ENCODE measurements at places on chromosomes 7 and 10.

GRCh38 chr7:87885018-87885417, 8.7 kb downstream of the DBF4 start:
- no peak for DNase-seq

DNA sequence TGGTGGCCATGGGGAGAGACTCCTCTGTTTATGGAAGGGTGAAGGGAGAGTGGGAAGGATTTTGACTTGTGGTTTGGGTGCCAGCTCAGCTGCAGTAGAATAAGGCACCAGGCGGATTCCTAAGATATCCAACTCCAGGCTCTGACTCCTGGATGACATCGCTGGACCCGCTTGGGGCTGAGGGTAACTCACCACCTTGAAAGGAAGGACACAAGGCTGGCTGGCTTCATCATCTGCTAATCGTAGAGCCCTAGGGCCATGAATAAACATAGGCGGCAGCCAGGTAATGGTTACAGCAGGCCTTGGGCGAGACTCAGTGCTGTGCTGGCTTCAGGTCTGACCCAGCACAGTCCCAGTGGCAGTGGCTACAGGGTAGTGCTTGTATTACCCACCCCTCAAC, 16.7 kb upstream of the LIPK start:
- DNase-seq: no peak

- DNase-seq: no peak
Measured at GRCh38 chr7:84904561-84904960, 282.3 kb downstream of the SEMA3D start.

- DNase-seq: no peak
Measured at GRCh38 chr7:8913682-8914081, 480.3 kb downstream of the NXPH1 start.

GRCh38 chr7:104352736-104353135, 24.3 kb downstream of the LHFPL3 start:
- no peak for DNase-seq

DNA sequence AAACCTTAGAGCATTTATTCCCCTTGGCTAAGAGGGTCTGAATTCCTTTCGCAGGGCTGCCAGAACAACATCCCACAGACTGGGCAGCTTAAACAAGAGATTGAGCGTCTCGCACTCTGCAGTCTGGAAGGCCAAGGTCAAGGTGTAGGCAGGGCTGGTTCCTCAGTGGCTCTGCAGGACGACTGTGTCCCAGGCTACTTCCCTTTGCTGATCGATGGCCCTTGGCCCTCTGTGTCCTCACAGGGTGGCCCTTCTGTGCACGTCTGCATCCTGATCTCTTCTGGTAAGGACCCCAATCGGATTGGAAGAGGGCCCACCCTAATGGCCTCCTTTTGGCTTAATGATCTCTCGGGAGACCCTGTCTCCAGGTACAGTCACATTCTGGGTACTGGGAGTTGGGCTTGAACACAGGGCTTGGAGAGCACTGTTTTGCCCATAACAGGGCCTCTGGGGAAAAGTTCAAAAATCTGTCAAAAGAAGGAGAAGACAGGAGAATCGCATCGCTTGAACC, 35.1 kb upstream of the DNAJB6 start:
- no peak for DNase-seq

GRCh38 chr7:134854816-134855215, 75.4 kb downstream of the CALD1 start:
- no peak for DNase-seq

- no peak for DNase-seq
Measured at GRCh38 chr7:23341846-23342598, 42.9 kb downstream of the MALSU1 start.

DNA sequence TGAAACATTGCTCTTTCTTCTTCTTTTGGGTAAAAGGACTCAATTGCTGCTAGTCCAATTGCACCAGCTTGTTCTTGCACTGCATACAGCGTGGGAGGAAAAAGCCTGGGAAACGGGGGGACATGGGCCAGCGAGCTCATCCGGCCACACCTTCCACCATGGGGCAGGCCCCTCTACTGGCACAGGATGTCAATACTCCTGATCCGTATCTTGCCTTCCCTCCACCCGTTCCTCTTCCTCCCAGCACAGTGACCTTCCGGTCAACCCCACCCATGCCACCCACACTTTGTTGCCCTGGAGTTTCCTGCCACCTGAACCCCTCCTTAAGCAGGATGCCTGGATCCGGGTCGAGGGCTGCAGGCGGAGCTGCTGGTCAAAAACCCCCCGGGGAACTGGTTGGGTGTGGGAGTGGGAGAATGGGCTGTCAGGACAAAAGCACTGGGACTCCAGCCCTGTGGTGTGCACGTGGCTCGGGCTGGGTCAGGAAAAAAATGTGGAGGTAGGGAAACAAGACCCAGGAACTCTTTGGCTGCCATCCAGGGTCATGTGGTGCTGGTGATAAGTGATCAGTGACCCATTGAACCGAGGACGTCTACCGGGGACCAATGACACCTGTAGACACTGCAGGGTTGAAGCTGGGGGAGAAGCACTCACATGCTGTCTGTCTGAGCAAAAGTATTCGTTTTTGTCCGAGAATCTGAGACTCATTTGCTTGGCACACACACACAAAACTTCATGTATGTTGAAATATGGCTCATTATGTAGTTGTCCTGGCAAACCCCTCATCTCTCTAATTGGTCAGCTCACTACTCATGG, 8.1 kb downstream of the IL2RA start:
- DNase-seq: no peak

DNA sequence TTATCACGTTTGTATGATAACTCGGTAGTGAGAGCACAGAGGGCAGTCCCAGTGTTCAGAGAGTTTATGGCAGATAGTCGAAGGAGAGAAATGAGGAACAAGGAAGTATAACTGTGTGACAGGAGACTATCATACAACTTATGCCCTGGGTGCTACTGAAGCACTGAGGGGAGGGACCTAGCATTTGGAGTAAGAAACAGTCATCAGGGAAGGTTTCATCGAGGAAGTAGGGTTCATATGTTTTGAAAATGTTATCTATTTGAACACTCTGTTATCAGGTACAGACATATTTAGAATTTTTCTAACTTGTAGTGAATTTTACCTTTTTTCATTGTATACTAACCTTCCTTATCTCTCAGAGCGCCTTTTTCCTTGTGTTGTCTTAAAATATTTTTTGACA, 1214.4 kb upstream of the C7orf33 start:
- no peak for DNase-seq

- DNase-seq: peak; percentile 24
Measured at GRCh38 chr7:35185908-35186731, 67.8 kb downstream of the TBX20 start.

GRCh38 chr7:3867863-3868262, 566.8 kb downstream of the SDK1 start:
- DNase-seq: no peak

DNA sequence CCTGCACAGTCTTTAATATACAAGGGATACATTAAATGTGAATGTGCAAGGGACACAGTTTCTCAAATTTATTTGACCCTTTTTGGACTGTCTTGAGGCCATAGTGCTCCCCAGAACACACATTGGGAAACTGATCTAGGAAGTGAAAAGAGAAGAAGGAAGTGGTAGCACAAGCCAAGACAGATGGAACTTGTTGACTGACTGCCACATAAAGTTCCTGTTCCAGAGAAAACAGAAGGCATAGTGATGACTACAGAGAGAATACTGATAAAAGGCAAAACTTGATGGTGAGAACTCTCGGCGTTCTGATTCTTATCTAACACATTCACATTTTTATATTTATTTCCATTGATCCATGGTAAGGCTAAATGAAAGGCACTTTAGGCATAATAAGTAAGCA, 1216.4 kb downstream of the CNTNAP2 start:
- DNase-seq: no peak

DNA sequence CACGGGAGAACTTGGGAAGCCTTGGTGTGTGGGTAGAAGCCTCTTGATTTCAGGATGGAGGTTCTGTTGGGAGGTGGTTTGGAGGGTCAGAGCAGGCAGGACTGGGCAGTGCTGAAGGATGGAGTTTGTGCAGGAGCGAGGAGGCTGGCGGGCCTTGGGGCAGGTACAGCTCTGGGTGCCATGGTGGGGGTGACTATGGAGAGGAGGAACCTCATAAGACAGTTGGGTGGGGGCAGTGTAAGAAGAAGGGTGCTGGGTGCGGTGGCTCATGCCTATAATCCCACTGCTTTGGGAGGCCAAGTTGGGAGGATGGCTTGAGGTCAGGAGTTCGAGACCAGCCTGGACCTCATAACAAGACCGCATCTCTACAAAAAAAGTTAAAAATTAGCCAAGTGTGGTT, 54.7 kb upstream of the GTF2IRD1 start:
- no peak for DNase-seq

GRCh38 chr10:4776234-4776638, 49.8 kb upstream of the AKR1E2 start:
- no peak for DNase-seq

GRCh38 chr7:102117743-102118142, 168.9 kb upstream of the SH2B2 start:
- no peak for DNase-seq

GRCh38 chr10:65341323-65341925, 1584.4 kb upstream of the LRRTM3 start:
- DNase-seq: no peak

GRCh38 chr10:6045314-6045848, 16.8 kb downstream of the IL2RA start:
- DNase-seq: no peak

GRCh38 chr10:10526846-10527245, 490.8 kb upstream of the CELF2 start:
- no peak for DNase-seq

DNA sequence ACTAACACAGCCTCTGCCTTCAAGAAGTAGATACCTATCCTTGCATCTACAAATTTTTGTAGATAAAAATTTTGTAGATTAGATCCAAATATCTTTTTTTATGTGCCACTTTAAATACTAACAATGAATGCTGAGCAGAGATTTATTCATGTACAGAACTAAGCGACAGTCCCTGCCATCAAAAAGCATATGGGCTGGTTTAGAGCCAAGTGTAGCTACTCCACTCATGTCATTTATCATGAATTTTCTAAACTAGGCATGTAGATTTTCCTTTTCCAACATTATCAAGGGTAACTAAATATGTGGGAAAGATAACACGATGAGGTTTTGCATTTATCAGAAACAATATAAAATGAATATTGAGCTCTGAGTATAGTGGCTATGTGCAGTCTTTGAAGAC, 857.5 kb downstream of the XPNPEP1 start:
- no peak for DNase-seq

- DNase-seq: no peak
Measured at GRCh38 chr10:644943-645334, 44.5 kb downstream of the DIP2C start.

DNA sequence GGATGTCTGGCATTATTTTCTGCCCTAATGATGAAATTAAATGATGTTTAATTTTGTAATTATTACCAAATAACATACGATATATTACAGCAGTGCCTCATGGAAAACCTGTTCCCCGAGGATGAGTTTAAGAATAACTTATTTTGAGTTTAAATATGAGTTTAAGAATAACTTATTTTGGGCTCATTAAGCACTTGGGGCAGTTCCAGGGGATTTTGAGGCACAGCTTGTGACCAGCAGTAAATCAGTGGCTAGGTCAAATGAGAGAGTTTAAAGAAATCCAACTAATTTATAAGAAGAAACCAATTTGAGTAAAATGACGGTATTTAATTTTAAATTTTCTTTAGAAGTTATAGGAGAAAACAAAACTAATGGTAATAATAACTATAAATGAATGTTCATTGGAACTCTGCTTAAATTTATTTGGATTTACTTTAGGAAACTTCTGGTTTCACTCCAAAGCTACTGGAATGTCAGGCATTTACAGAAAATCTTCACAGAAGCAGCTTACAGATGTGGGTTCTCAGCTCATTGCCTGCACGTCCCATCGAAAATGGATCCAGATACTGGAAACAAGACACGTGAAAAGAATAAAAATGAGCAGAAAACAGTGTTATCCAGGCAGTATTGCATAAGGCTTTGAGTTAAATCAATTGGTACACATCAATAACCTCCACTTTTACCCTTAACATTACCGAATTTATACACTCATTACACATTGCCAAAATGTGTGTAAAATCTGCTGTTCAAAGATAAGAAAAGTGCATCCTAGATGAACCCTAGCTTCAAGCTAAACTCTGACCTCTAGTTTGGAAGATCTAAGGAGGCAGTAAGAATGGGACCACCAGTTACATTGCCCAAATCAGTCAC, 784.5 kb upstream of the IGFBP3 start:
- no peak for DNase-seq

DNA sequence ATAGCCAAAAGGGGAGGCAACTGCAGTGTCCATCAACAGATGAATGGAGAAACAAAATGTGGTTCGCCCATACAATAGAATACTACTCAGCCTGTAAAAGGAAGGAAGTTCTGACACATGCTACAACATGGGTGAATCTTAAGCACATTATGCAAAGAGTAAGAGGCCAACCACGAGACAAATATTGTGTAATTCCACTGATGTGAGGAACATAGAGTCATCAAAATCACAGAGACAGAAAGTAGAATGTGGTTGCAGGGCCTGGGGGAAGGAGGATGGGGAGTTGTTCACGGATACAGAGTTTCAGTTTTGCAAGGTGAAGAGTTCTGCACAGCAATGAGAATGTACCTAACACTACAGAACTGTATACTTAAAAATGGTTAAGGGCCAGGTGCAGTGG, 13.7 kb upstream of the C10orf71 start:
- no peak for DNase-seq
